ENCODE measurements at places on chromosomes 13 and 19. TPM values are rescaled to one million over a fixed set of nuclear protein-coding genes. Genes with fewer than 3 reads are reported as not detected.

The WDR87 gene
- not detected for total RNA-seq

The ZNF525 gene
- total RNA-seq, result 0.57 TPM

The COL4A2 gene
- total RNA-seq, result 138 TPM

The PRRG2 gene
- 0.56 TPM for total RNA-seq

The PTGIR gene
- total RNA-seq, result not detected

The SIGLEC5 gene
- total RNA-seq, result not detected

The CNN1 gene
- 0.77 TPM for total RNA-seq

The ZNF563 gene
- not detected for total RNA-seq

The GPALPP1 gene
- total RNA-seq, result 10.4 TPM

The TPTE2 gene
- total RNA-seq, result not detected

The FSD1 gene
- 7.4 TPM for total RNA-seq

The ZNF112 gene
- 1.9 TPM for total RNA-seq

The ERF gene
- total RNA-seq, result 124 TPM

The LIM2 gene
- total RNA-seq, result not detected

The LILRA1 gene
- not detected for total RNA-seq
